ENCODE measurements at places on chromosomes 6 and 20.
A peak's percentile ranks its signal among the peaks of the same experiment; 100 is the strongest.

- DNase-seq, result no peak
Measured at GRCh38 chr6:74404366-74404765, 708.4 kb downstream of the CD109 start.

DNA sequence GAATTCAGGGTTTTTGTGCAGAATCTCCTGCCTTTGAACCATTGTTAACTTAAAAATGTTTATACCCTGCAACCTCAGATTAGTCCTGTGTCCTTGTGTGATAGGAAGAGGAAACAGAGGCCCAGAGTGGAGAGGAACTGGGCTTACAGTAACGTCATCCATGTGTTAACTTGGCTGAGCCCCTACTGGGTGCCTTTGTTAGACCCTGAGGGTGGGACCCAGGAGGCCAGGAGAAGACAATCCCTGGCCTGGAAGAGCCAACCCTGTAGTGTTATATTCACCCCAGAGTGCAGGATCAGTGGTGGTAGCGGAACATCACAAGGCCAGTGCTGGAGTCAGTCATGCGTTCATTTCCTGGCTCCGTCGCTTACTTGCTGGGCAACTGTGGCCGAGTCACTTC lies 10.6 kb downstream of the MYLK2 start:
- no peak for DNase-seq

DNA sequence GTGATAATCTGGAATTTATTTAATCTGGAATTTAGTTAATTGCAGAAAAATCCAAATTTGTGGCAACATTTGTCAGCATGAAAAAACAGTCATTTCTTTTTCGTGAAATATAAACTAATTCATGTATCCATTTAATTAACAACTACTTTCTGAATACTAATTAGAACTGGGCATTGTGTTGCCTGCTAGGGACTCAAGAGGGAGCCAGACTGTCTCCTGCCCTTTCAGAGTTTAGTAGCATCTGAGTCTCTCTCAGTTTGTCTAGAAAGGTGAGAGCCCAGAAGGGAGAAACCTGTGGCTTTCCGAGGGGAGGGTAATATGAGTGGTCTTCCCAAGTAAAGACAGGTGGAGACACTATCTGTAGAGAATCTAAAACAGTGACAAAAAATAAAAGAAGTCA lies 210.9 kb upstream of the HDDC2 start:
- peak; percentile 75 for DNase-seq

DNA sequence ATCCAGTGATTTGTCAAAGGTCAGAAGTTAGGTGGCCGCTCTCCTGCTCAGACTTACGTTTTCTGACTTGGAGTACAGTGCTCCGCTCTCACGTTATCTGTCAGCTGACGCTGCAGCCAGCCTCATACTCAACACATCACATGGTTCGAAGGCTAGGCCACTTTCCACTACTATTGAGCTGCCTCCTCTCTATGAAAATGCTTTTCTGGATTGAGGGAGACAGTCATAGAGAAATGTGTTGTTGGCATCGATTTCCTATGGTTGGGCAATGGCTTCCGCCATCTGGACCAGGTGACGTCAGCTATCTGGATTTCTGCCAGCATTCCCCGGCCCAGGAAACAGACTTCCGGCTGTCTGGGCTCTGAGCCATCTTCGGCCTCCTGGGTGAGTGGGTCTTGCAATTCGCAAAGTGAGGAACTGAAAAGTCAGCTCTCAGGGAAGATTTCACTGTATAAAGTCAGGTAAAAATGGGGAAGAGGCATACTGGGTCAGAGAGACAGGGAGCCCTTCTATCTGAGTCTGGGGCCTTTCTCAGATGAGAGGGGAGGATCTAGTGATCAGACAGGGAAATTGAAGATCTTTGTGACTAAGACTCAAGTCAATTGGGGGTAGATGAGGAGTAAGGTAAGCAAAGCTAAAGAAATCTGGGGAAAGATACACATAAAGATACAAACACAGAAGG lies 37.5 kb upstream of the IER3 start:
- DNase-seq, result no peak

- DNase-seq, result no peak
Measured at GRCh38 chr6:131769385-131770141, 38.3 kb upstream of the ENPP1 start.

GRCh38 chr6:36596356-36596755 lies 2.2 kb downstream of the SRSF3 start:
- no peak for DNase-seq

DNA sequence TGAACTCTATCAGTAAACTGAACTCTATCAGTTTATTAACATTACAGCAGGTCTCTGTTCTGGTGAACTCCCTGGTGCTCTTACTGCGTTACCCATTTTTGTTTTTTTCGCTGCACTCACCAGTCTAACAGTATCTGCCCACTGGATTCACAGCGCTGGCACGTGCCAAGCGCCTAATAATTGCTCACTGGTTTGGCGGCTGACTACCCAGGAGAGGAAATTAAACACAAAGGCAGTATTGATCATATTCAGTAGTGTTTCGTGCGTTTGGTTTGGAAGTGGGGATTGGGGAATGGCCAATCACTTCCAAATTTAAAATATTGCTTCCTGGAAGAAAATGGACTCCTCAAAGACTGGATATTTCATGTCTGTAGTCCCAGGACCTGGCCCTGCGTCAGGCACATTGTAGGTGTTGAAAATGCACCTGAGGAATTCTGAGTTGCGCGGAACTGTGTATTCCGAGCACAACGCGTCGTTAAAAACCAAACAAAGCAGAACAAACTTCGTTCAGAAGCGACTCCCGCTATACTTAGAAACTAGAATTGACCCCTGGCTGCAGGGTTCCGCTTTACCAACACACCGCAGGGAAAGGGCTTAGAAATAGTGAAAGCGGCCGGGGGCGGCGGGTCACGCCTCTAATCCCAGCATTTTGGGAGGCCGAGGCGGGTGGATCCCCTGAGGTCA lies 1.1 kb upstream of the RPS12 start:
- peak; percentile 78 for DNase-seq

DNA sequence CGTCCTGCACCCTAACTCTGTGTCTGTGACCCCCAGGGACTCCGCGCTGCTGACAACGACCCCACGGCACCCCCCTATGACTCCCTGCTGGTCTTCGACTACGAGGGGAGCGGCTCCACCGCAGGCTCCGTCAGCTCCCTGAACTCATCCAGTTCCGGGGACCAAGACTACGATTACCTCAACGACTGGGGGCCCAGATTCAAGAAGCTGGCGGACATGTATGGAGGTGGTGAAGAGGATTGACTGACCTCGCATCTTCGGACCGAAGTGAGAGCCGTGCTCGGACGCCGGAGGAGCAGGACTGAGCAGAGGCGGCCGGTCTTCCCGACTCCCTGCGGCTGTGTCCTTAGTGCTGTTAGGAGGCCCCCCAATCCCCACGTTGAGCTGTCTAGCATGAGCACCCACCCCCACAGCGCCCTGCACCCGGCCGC lies 129.0 kb downstream of the TAF4 start:
- DNase-seq, result no peak

DNA sequence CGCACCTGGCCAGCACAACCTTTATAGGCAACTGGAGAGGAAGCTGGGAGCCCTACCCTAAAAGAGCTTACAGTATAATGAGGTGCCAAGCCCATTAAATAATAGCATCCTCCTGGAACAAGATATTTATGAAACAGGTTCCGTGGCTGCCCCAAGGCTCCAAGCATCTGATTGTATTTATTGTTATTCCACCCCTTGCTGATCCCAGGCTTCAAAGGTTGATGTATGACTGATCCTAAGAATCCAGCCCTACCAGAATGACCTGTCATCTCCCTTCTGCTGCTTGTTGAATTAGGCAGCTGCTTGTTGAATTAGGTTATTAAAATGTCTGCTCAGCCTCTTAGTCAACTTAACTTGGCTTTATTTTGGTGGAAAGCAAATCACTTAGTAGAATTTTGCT lies 35.2 kb upstream of the SASH1 start:
- no peak for DNase-seq

DNA sequence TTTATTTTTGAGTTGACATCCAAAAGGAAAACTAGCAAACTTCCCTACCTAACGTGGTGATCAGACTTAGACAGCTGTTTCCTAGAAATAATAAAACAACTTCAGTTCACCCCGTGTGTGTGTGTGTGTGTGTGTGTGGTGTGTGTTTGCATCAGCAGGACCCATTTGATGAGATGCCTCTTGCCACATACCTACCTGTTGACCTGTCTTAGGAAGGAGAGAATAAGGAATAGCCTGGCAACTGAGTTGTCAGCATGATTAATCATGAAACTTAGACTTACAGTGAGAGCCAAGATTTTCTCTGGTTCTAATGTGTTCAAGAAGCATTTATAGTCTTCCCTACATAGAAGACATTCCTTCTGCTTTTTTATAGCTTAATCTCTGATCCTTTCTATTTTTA lies 16.1 kb upstream of the PBOV1 start:
- DNase-seq, result no peak

DNA sequence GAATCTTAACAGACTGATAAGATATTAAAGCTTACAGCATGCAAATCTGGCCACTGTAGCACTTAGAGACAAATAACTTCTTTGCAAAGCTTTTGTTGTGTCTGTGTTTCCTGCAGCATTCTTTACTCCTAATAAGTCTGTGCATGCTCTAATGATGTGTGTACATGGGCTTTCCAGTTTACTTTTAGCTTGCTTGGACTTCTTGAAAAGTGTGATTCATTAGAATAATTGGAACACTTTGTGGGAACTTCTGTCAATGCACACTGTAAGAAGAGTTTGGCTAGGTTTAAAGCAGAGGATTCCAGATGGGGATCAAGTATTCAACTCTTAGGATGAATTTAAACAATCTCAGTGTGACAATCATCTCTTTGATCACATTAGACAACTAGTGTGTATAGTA lies 22.1 kb upstream of the TINAG start:
- no peak for DNase-seq

GRCh38 chr20:47167846-47168245 lies 188.7 kb downstream of the ZMYND8 start:
- DNase-seq, result no peak

GRCh38 chr6:159894991-159895390 lies 4.2 kb downstream of the MAS1 start:
- no peak for DNase-seq

DNA sequence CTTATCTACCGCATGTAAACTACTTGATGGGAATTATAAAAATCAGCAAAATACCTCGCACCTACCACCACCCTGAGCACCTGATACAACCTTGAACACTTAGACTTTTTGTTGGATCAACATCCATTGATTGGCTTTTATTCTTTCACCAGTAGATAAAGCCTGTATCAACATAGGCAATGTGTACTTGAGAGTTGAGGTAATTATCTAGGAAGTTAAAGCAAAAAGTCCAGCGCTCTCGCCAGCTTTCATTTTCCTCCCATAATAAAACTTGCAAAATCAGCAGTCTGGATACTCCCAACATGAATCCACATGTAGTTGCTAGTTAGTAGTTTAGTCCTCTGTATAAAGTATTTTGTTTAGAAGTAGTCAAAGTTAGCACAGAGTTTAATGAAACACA lies 132.0 kb upstream of the PRDM1 start:
- no peak for DNase-seq

- DNase-seq, result no peak
Measured at GRCh38 chr6:34630040-34630439, 66.5 kb downstream of the ILRUN start.

DNA sequence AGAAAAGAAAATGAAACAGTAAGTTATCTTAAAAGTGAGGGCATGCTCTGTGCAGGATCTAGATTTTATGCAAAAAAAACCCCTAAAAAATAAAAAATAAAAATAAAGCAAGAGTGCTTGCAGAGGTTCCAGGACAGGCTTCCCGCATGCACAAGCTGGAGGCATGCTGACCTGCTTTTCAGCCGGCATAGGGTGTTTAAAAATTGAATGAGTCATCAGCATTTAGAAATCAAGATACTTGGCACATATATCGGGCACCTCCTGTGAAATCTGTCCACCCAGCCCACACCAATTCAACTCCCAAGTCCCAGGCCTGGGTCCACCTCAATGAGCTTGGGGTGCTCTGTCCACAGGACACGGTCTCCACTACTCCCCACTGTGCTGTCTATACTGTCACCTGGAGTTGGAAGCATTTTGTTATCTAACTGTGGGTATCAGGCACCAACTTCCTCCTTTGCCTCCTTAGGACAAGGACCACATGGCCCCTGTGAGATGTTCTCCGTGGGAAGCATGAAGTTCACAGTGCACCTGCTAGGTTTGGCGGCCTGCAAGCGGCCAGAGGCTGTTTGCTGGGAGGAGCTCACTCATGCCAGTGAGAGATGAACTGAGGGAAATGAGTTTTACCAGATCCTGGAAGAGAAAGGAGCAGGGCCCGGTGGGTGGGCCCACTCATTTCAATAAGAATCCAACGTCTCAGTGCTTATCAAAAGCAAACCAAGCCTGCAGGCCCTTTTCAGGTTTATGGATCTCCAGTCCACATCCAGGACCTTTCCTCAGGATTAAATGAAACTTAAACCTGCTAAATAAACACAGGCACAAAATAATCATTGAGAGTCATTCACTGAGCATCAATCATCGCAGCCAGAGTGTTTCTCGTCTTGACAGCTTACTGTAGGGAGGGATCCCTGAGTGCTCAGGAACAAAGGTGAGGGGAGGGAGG lies 121.1 kb downstream of the FOXA2 start:
- no peak for DNase-seq

- DNase-seq, result no peak
Measured at GRCh38 chr6:74785236-74785635, 420.6 kb downstream of the COL12A1 start.

DNA sequence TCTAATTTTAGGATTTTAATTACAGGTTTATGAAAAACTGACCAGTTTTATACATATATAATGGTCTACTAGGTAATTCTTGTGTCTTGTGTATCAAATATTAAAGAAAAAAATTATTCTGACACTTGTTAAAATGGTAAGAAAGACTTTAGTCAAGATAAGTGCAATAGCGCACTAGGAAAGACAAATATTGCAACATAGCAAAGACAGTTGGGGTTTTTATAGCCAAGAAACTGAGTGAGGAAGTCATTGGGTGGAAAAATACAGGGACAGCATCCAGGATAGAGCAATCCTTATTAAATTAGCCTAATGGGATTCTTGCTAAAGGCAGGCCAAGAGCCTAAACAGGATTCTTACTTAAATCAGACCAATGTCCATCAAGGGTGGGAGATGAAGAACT lies 71.1 kb downstream of the ROS1 start:
- no peak for DNase-seq

Data from Karpas-422 (cell line).